ENCODE measurements at places on chromosomes 5 and 9. TPM values are rescaled to one million over a fixed set of nuclear protein-coding genes. Genes with fewer than 3 reads are reported as not detected.

The IL3 gene
- not detected for polyA plus RNA-seq

The WNT8A gene
- not detected for polyA plus RNA-seq

The HTR4 gene
- 0.77 TPM for polyA plus RNA-seq

The GRM6 gene
- polyA plus RNA-seq, result 1.5 TPM

The SLC27A4 gene
- 8.1 TPM for polyA plus RNA-seq

The PCDHGA2 gene
- polyA plus RNA-seq, result 4.6 TPM

The ADRA1B gene
- 1.00 TPM for polyA plus RNA-seq

The IFNE gene
- polyA plus RNA-seq, result 0.19 TPM

The IL4 gene
- 0.27 TPM for polyA plus RNA-seq

The GIN1 gene
- polyA plus RNA-seq, result 11.6 TPM

The TEX48 gene
- 0.41 TPM for polyA plus RNA-seq

The GZMA gene
- 5.0 TPM for polyA plus RNA-seq

The LHX6 gene
- 18.9 TPM for polyA plus RNA-seq

The SOX30 gene
- polyA plus RNA-seq, result 0.25 TPM

The IL13 gene
- not detected for polyA plus RNA-seq

The PAPPA gene
- 1.2 TPM for polyA plus RNA-seq

The GADD45G gene
- polyA plus RNA-seq, result 4.6 TPM

The SPINK13 gene
- 1.4 TPM for polyA plus RNA-seq
